ENCODE measurements at places on chromosomes 6 and 20.

DNA sequence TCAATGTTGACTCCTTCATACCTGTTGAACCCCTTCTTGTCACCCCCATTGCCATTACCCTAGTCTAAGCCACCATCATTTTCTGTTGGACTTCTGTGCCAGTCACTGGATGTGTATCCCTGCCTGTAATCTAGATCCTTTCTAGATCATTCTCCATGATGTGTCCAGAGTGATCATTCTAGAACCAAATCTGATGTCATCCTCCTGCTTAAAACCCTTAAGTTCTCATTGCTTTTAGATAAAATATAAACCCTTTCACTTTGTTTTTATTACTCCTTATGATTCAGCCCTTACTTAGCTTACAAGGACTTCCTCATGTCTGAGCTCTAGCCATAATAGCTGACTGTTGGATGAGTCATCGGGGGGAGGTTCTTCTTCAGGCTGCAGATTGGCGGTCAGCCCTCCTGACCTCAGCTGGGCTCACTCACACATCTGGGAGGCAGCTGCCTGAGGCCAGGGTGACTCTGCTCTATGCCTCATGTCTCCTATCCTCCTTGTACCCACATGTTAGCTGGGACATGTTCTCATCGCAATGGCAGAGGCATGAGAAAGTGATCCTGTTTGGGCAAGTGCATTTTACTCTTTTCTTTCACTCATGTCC, 287.6 kb downstream of the ESR1 start:
- DNase-seq: peak; percentile 99

DNA sequence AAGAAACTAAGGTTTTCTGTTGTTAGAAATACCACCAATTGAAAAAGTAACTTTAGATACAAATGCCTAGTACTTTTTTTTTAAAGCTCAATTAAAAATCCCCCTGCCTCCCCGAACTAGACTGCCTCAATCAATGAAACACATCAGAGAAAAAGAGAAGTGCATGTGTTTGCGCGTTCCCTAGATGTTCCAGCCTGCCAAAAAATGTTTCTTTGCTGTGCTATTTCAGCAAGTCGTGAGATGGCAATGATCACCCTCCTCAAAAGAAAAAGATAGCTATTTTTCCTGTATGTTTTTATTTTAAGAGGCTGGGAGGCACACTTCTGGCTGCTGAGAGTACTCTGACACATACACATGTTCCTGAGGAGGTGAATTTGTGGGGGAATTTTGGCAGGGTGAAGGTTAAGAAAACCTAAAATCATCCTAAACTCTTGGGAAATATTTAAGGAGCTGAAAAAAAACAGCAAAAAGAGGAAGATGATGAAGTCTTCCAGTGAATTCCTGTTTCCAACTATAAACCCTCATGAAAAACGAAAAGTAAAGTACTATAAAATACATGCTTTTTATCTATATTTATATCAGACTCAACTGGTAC, 114.8 kb downstream of the HIVEP2 start:
- no peak for DNase-seq

DNA sequence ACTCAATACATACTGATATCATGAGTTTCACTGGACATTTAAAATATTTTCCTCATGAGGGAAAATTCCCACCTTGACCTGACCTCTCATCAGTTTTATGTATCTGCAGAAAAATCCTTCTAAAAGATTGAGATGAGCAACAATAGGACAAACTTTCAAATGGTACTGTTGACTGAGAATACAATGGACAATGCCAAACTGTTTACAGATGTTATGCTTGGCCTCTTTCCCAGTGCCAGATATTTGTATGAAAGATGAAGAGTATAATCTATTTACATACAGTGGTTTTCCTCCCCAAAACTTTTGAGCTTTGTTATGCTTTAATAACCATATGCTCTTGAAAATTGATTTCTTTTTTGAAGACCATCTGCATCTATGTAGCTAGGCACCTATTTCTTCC, 245.1 kb upstream of the RSPO3 start:
- DNase-seq: no peak

DNA sequence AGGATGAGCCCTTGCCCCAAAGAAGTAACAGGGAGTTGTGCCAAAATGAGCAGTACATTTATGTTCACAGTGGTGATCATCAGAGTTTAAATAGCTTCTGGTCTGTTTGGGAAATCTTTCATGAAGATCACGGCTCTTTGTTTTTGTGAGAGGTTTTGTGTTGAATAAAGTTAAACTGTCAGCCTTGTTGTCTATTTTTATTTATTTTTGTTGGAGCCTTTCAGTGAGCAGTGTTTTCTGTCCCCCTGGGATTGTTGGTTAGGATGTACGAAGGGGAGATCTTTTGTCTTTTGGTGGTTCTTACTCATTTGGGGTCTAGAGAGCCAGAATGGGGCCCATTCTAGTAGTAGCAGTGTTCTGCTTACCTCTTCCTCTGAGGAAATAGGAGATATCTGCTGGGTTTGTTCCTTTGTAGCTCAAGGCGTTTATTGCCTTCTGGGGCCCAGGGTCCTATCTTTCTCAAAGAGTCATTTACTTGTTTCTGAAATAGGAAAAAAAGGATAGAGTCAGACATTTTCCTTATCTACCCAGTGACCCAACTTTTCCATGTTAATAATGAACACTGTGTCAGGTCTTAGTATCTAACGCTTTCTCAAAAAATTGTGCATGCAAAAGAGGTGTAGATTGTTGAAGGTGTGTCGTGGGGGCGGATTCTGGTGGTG, 157.4 kb downstream of the JARID2 start:
- DNase-seq: no peak

DNA sequence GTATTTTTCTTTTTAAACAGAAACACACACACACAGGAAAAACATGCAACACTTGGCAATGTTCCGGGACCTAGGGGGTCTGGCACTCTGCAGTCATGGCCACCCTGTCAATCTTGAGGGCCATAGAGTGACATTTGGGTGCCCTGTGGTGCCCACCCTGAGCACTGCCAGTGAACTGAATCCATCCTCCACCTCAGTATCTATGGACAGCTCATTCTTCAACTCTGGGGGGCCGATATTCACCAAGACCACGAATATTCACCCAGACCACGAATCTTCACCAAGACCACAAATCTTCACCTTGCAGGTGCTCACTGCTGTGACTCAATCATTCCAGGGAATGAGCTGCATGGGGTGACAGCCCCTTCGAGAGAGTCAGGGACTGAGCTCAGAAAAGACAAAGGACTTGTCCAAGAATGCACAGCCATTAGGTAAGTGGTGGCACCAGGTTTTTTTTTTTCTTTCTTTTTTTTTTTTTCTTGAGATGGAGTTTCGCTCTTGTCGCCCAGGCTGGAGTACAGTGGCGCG, 19.1 kb downstream of the SNAI1 start:
- no peak for DNase-seq

GRCh38 chr6:46751658-46752057, 4.9 kb downstream of the ANKRD66 start:
- DNase-seq: no peak

- DNase-seq: no peak
Measured at GRCh38 chr6:51578994-51579393, 508.4 kb downstream of the PKHD1 start.

DNA sequence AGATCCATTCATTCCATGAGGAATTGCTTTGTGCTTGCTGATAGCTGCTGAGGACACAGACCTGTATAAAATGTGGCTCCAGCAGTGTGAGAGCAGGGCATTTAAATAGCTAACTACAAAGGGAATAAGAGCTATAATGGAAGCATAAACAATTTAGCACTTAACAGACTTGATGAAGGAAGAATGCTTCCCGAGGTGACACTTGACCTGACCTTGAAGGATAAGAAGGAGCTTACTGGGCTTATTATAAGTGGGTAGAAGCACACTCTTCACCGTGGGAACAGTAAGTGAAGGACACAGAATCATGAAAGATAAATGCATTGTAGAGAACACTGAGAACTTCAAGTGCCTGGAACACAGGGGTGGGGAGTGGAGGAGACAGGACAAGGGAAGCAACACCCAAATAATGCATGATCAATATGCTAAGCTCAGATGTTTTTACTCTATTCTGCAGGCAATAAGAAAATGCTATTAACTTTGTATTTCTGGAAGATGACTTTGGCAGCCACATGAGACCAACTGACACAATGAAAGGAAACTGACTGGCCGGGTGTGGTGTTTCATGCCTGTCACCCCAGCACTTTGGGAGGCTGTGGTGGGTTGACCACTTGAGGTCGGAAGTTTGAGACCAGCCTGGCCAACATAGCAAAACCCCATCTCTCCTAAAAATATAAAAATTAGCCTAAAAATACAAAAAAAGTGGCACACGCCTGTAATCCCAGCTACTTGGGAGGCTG, 84.2 kb downstream of the EPB41L2 start:
- DNase-seq: no peak

DNA sequence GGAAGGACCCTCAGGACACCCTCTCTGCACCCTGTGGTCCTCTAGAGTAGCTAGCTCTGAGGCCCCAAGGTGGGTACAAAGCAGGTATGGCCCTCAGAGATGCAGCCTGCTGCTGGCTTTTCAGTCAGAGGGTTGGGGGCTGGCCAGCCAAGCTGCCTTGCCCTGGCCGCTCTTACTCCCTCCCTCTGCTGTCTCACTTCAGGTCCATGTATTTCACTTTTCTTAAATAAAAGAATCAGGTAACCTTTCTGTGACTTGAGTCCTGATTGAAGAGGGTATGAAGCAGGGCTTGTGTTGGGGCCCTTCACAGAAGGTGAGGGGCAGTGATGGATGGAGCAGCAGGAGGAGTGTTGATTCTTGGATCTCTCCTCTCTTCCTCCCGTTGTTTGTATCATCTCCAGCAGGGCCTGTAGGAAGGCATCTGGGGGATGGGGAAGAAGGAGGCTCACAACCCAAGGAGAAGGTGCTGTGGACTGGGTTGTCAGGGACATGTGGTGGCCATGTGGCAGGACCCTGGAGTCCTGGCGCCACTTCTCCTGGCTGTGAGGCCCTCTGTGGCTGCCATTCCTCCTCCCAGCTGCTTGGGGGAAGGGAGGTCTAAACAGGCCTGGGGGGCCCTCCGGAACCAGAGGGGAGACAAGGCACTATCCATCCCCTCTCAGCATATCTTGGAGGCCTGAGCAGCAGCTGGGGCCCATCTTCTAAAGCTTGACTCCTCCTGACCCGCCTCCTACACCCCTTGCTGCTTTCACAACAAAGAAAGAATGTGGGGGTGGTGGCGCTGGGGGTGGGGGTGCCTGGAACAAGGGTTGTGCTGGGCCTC, 1.1 kb upstream of the PTK7 start:
- no peak for DNase-seq

- DNase-seq: no peak
Measured at GRCh38 chr6:111852725-111853124, 20.5 kb downstream of the FYN start.

GRCh38 chr6:135283926-135284325, 102.8 kb downstream of the MYB start:
- DNase-seq: no peak

DNA sequence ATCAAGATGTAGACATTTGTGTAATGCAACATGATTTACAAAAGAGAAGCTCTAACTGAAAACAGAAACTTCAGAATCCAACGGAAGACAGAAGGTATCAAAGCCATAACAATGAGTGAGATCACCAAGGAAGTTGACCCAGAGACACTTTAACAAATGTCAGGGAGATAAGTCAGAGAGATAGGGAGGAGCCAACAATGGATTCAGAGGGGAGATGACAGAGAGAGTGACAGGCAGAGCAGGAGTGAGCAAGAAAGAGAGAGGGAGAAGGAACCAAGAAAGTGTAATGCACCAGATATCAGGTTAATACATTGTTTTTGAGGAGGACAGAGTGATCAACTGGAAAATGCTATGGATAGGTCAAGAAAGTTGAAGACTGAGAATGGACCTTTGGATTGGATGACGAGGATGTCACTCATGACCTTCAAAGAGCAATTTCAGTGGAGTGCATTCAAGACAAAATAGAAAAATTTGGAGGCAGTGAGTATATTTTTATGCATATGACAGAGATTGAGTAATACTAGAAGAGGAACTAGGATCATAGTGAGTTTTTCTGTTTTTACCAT, 86.6 kb downstream of the TRDN start:
- peak; percentile 9 for DNase-seq

- no peak for DNase-seq
Measured at GRCh38 chr6:21610341-21610740, 16.8 kb downstream of the SOX4 start.

- DNase-seq: peak; percentile 8
Measured at GRCh38 chr6:113190170-113190569, 667.0 kb upstream of the MARCKS start.

GRCh38 chr6:1701668-1702353, 92.1 kb downstream of the FOXC1 start:
- peak; percentile 82 for DNase-seq

GRCh38 chr20:21513181-21513663, 642 bp downstream of the NKX2-2 start:
- no peak for DNase-seq

GRCh38 chr6:40877362-40877761, 161.7 kb downstream of the UNC5CL start:
- peak; percentile 54 for DNase-seq

GRCh38 chr6:2378891-2379652, 133.7 kb upstream of the GMDS start:
- DNase-seq: peak; percentile 81

DNA sequence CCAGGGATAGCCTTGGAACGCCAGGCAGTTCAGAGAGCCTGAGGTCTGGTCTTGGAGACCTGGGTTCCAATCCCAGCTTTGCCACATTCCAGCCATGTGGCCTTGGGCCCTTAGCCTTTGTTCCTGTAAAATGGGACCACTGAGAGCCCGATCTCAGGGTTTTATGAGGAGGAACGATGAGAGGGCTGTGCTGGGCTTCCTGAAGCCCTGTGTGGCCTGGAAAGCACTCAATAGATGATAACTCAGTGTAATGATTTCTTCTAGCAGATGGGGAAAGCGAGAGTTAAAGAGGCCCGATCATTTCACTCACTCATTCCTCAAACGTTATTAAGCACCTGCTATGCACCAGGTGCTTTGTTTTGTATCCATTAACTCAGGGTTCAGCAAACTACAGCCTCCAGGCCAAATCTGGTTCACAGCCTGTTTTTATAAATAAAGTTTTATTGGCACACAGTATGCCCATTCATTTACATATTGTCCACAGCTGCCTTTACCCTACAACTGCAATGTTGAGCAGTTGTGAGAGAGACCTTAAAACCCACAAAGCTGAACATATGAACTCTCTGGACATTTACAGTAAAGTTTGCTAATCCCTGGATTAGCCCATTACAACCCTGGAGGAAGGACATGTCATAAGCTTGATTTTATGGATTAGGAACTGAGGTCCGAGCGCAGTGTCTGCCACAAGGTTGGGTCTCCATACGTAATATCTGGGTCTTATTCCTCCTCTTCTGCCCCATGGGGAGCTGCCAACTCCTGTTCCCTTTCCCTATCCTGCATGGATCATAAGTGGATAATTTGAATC, 90.4 kb downstream of the CEBPB start:
- DNase-seq: no peak
